ENCODE measurements at places on chromosomes 12 and 14.

GRCh38 chr12:96198965-96199364, 4.8 kb downstream of the ELK3 start:
- DNase-seq: no peak

- DNase-seq: no peak
Observed at GRCh38 chr14:68574906-68575305, 218.0 kb downstream of the ZFP36L1 start.

DNA sequence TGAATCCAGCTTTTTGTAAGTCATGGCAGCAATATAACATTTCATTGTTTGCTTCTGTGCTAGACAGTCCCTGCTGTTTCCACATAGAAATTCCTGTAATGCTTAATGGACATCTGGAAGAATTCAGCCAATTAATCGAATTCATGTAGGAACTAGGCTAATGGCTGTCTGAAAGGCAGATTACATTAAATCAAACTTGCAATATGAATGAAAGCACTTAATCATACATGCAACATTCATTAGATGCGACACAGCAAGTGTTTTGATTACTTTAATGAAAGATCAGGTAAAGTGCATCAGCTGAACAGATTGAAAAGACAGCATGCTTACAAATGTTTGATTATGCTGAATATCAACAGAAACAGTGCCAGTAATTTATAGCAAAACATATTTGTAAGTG, 24.1 kb upstream of the INSM2 start:
- DNase-seq: no peak

DNA sequence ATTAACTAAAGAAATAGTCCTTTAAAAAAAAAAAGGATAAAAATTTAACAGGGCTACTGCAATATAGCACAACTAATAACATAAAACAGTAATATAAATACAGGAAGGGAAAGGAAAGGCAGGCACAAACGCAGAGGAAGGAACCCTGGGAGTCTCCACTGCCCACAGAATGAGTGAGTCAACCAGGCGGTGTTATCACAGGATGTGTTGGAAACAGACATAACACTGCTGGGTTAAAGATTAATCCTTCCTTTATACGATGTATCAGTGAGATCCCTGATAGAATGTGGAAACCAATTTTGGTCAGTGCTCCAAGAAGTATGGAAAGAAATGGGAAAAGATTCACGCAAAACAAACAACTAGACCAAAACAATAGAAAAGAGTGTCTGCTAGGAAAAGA, 47.9 kb downstream of the FGD6 start:
- no peak for DNase-seq

DNA sequence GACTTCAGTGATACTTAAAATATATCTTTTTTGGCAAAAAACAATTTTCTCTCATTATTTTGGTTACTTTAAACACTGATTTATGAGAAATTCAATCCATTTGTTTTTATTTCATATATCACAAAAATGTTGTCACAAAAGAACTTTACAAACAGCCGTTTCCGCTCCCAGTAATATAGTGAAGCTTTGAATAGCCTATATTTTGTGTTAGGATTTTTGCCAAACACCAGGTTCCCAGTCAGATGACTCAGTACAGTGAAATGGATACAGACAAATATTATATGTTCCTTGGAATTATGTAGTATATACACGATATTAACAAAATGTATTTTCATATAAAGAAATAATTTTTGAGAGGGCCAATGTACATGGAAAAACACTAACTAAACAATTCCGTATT, 411.1 kb downstream of the CCER1 start:
- DNase-seq: no peak

DNA sequence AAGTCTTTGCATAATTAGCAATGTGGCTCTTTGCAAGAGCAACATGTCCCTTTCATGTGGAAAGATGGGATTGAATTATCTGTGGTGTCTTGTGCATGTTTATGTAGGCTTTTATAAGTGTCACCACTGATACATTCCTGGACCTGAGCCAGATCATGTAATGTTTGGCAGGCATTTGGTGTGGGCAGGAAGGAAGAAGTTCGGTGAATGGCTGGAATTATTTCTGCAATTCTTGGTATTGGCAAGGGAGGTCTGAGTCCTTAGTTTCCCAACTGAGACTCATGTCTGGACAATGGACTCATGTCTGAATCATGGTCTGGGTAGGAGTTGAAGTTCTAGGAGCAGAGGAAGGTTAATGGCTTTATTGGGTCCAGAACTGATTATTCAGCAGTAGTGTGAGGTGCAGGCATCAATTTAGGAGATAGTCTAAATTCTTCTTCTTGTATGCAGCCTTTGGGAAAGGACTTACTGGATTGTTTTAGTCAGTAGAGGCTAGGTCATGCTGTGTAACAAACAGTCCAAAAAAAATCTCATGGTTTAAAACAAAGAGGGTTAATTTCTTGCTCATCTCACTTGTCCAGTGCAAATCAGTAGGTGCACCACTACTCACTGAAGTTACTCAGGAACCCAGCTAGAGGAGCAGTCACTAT, 186.5 kb upstream of the LHX5 start:
- DNase-seq: no peak

DNA sequence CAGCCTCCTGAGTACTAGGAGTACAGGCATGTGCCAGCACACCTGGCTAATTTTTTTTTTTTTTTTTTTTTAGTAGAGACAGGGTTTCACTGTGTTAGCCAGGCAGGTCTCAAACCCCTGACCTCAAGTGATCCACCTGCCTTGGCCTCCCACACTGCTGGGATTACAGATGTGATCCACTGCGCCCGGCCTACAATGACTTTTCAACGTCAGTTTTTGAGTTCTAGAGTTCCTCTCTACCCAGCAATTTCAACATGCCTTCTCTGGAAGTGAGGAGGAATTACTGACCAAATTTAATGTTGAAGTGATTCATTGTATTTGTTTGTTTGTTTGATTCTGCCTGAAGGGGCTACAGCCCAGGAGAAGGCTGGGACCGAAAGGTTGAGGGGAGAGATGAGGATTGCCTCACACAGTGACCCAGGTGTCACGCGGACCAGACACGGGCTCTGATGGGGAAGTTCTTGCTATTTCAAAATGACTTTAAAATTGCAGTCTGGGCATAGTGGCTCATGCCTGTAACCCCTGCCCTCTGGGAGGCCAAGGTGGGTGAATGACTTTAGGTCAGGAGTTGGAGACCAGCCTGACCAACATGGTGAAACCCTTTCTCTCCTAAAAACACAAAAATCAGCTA, 8.6 kb upstream of the DENR start:
- no peak for DNase-seq

DNA sequence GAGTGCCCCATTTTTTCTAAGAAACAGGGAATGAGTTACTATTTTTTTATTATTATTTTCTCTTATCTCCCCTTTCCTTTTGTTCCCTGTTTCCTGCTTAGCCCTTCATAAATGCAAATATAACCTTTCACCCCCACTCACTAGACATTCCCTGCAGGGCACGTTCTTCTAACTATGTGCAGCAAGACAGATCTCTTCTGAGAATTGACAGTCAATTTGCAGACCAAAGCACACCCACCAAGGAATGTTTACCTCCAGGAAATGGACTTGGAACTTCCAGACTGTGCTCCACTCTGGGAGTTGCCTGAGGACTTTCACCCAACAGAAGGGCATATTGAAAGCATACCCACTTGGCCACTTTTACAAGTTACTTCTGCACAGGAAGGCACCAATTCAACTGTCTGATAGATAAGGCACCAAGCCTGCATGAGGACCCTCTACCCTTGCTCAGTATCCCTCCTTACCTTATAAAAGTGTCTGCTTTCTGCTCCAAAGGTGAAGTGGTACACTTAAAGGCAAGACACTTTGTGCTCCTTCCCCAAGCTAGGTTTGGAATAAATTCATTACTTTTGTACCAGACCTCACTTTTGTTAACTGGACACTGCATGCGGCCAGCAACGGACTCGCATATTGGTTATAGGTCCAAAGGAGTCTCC, 6.5 kb downstream of the TAS2R19 start:
- DNase-seq: no peak

GRCh38 chr12:81005606-81006005, 67.9 kb upstream of the LIN7A start:
- DNase-seq: no peak
